ENCODE measurements at places on chromosomes 12 and 14. TPM values are rescaled to one million over a fixed set of nuclear protein-coding genes. Genes with fewer than 3 reads are reported as not detected.

GRCh38 chr14:50257732-50258131 lies 26.4 kb upstream of the SOS2 start:
- no peak for DNase-seq

GRCh38 chr14:54127526-54127925 lies 170.9 kb upstream of the BMP4 start:
- DNase-seq = no peak

DNA sequence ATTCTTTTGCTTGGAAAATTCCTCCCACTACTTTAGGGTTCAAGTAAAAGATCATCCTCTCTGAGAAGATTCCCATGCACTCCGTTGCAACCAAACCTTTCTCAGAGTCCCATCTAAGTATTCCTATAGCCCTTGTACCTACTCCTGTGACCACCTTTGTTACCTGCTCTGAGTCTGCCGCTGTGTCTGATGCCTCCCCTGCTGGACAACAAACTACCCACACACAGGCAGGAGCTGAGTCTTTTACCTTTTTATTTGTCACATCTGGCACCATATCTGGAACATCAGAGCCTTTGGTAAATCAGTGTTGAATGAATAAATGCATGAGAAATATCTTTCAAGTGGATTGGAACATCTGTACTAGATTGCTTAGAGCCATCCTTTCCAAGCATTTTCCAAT lies 82.1 kb upstream of the FLRT2 start:
- no peak for DNase-seq

GRCh38 chr12:92253301-92253700 lies 107.7 kb upstream of the BTG1 start:
- DNase-seq = no peak

GRCh38 chr14:31025367-31026076 lies at the start of gene AP4S1:
Gene AP4S1, plus strand, starts transcription at chr14:31025649. Its CDS starts 40,548 bp downstream, at chr14:31066197.
- DNase-seq = peak; percentile 78

- peak; percentile 60 for DNase-seq
Observed at GRCh38 chr12:108955225-108955835, 65.5 kb downstream of the SVOP start.

DNA sequence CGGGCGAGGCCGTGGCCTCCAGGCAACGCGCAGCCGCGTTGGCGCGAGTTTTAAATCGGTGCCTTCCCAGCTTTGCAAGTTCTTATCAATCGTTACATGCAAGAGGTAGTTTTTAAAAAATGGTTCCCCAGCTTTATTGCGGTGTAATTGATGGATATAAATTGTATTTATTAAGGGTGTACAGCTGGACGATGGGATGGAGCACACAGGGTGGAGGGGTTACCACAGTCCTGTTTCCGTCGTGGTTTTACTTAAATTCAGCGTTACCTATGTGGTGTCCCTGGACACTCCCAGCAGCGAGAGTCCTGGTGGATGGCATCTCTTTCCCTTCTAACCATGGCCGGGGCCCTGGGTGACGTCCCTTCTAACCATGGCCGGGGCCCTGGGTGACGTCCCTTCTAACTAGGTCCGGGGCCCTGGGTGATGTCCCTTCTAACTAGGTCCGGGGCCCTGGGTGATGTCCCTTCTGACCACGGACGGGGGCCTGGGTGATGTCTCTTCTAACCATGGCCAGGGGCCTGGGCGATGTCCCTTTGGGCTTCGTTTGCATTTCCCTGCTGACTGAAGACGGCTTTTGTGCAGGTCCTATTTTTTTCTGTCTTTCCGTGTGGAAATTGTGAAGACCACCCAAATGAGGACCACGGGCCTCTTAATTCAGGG lies 97.9 kb downstream of the TNFAIP2 start:
- DNase-seq = no peak

DNA sequence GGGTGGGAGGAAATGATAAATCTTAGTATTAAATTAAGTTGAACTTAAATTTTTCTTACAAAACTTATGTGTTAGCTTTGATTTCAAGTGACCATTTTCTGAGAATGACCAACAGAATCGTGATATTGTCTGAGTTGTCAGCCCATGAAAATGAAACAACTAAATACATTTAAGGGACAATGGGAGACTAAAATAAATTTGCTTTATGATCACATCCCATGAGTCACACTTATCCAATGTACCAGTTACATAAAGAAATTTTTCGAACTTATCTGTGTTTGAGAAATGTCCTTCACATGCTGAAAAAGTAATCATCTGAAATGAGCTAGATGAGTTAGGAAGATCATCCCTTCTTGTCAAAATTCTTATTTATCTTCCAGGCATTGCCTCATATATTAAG lies 415.9 kb upstream of the SYT1 start:
- DNase-seq = no peak

Gene ASB2
- 0.67 TPM for total RNA-seq

Gene SRRM4
- total RNA-seq = not detected

Gene RPS6KL1
- total RNA-seq = 16.4 TPM

Gene COX14
- total RNA-seq = 135 TPM

Gene GPR68
- 0.73 TPM for total RNA-seq

Gene PCED1B
- total RNA-seq = 1.0 TPM

All from thyroid gland (tissue), 4 donors.